NCI-H2029 (cell line): ENCODE measurements at places on chromosomes 7 and 10.

DNA sequence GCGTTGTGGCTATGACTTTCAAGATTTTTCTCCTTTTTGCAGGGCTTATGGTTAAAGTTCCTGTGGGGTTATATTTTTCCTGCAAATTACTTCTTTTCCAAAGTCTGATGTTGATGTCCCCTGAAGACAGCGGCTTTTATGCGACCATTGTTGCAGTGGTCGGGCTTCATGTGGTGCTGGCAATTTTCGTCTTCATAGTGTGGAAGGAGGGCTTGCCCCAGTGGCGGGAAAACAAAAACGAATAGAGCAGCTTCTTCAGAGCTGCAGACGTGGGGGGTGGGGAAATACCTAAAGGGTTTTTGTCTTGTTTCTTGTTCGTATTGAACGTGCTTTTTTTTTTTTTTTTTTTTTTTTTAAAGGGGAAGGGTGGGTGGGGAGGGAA lies 53.8 kb downstream of the MCMBP start:
- DNase-seq = no peak

DNA sequence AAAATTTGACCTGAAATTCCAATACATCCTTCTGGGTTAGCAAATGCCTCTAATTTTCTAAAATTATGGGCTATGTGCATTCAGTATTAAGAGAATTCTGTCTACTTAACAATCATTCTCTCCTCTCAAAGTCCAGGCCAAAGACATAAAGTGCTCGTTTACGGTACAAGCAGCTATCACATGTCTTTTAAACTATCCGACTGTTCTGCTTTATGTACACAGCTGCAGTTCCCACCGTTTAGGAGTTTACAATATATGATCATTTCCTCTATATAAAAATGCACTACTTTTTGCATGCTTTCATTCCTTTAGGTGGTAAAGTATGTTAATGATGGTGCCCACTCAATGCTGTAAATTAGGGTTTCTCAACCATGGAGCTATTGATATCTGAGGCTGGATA lies 34.0 kb downstream of the CDK6 start:
- no peak for DNase-seq

GRCh38 chr10:96645191-96645721 lies 58.4 kb upstream of the TM9SF3 start:
- no peak for DNase-seq

- DNase-seq = no peak
These were observed 31.9 kb downstream of the GTF2IRD1 start for GRCh38 chr7:74485611-74486010.

GRCh38 chr10:76333796-76334195 lies 902.4 kb downstream of the LRMDA start:
- DNase-seq = no peak

GRCh38 chr10:89283936-89284475 lies 17.8 kb upstream of the IFIT2 start:
- peak; percentile 3 for DNase-seq

- no peak for DNase-seq
These were observed 88.8 kb upstream of the TNS3 start for GRCh38 chr7:47670729-47671128.

DNA sequence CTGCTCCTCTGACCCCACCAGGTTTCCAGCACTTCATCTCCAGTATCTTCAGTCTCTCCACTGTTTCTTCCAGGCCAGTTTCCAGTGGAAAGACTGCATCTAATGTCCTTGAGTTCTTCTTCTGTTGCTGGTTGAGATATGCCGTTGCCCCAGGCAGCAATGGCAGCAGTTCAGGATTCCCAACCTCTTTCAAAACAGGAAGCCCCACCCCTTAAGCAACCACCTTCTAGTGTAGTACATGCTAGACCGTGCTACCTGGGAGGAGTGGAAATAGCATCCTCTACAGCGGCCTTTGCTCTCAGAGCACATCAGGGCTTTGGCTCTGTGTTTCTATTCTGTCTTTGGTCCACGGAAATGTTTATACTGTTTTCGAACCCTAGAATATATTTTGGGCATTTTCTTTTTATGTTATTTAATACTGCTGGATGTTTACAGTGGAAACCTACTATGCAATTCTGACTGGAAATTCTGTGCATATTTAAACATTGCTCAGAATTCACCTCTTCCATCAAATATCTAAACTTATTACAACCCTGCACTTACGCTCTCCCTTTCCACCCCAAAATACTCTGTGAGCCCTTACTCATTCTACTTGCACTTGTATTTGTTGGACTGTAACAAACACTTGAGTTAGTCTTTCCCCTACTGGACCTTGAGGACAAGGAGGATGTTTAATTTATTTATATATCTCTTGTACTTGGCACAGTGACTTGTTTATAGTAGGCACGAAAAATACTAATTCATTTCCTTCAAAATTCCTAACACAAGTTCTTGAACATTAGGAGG lies 8.5 kb upstream of the BPGM start:
- DNase-seq = no peak

- DNase-seq = no peak
These were observed 200.9 kb downstream of the FAM107B start for GRCh38 chr10:14573666-14574261.

DNA sequence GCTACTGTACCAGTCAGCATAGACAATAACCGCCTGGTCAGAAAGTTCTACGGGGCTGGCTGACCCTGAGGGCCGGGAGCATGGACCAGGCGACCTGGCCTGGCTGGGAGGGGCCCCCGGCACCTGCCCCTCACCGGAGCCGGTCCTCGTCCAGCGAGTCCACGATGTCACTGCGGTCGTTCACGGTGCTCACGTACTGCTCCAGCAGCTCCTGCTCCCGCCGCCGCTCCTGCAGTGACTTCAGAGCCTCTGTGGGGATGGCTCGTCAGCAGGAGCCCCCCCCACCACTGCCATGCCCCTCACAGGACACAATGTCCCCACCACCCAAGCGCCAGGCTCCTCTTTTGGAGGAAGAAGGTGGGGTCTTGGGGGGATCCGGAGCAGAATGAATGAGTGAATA lies 22.7 kb downstream of the MICALL2 start:
- no peak for DNase-seq

- DNase-seq = no peak
These were observed 42.1 kb downstream of the NEURL1 start for GRCh38 chr10:103535595-103535994.

DNA sequence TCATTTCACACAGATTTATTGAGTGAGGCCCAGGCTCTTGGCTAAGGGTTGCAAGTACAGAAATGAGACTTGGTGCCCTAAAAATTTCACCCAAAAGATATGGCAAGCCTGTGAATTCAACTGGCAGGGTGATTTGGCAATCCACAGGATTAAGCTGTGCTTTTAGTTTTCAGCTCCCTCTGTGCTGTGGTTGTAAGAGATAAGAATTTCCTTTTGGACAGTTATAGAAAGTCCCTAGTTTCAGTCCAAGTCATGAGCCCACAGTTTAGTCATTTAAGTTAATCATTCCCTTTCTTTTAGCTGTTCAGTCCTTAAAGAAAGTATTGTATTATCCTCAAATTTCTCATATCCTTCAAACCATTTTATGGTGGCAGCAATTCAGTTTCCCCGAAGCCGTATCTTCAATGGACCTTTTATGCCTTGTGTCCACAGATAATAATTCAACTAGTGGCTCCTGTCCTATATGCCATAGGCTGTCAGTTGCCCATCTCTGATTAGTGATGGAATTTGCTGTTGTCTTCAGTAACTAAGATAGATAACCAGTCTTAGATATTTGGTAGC lies 73.4 kb upstream of the NAMPT start:
- DNase-seq = no peak

DNA sequence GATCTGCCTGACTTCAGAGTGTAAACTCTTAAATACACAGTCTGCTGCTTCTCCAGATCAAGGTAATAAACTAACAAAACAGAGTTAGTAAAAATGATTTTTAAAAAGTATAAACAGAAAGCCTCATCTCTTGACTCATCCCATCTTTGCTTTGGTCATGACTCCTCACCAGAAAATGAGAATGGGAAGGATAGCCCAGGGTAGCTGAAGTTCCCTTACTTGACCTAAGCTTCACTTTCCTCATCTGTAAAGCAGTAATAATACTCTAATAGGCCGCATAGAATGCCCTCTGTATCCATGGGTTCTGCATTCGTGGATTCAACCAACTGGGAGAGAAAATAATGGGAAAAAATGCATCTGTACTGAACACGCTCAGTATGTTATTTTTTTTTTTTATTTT lies 11.3 kb upstream of the SLC25A28 start:
- no peak for DNase-seq

DNA sequence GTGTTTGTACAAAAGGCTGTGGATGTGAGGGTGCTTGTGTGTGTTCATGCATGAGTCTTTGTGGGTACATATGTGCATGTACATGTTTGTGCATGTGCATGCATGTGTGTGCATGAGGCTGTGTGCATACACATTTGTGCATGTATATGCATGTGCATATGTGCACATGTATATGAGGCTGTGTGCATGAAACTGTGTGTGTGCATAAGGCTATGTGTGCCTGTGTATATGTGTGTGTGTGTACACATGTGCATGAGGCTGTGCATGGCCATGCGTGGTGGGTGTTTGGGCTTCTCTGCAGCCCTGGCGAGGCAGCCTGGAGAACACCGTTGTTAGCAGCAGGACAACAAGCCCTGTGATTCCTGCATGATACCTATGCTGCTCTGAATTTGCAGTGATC lies 207.7 kb upstream of the ADCY1 start:
- no peak for DNase-seq

- peak; percentile 13 for DNase-seq
These were observed 21.6 kb downstream of the TMEM72 start for GRCh38 chr10:44932517-44933450.

DNA sequence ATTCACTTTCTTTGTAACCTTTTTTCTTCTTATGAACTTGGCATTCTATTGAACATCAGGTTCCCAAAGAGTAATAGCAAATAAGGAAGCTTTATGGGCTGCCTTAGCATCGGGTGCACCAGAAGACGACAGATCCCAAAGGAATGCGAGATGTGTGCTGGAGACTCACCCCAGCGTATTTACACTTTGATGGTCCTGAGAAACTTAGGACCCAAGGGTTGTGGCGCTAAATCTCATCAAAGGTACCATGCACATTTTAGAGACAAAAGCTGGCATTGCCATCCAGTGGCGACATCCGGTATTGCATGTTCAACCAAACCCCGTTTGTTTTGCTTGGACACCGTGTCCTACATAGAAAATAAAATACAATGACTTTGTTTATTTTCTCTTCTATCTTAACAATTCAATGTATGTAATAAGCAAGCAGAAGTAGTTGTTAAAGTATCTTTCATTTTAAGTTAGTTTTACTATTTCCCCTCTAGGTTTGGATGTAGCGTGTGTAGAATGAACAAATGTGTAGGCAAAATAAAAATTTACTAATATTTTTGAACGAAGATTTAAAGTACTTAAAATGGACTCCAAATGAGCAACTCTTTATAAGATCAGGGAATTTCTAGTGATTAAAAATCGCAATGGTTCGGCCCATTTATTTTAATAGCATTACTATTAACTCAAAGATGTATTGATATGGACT lies 1154.8 kb downstream of the GATA3 start:
- DNase-seq = no peak

GRCh38 chr10:100489396-100489795 lies 26.6 kb downstream of the WNT8B start:
- DNase-seq = no peak

GRCh38 chr10:34884272-34884952 lies 69.3 kb upstream of the PARD3 start:
- DNase-seq = no peak

DNA sequence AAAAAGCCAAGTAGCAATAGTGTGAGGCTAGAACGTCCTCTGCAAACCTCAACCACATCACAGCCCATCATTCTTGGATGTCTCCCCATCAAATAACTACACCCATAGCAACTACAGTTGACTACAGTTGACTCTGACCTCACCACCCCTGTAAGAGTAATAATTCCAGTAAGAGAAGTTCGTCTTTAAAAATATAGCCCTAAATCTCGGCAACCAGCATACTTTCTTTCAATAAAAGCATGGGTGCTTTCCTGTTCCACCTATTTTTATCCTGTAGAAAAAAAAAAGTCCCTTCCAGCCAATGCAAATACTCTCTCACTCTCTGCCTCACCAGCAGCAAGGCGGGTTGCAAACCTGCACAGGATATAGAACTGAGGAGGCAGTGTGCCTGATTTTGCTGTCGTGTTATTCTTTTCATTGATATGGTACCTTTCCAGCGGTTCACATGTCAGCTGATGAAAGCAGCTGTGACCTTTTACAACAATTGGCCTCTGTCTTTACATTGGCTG lies 187.5 kb upstream of the NFE2L3 start:
- no peak for DNase-seq

- DNase-seq = no peak
These were observed 118.8 kb downstream of the CDK6 start for GRCh38 chr7:92717623-92717992.

GRCh38 chr10:92419740-92420545 lies 129.0 kb downstream of the MARCHF5 start:
- DNase-seq = no peak

- DNase-seq = no peak
These were observed 57.1 kb downstream of the KLHDC10 start for GRCh38 chr7:130127404-130127803.

DNA sequence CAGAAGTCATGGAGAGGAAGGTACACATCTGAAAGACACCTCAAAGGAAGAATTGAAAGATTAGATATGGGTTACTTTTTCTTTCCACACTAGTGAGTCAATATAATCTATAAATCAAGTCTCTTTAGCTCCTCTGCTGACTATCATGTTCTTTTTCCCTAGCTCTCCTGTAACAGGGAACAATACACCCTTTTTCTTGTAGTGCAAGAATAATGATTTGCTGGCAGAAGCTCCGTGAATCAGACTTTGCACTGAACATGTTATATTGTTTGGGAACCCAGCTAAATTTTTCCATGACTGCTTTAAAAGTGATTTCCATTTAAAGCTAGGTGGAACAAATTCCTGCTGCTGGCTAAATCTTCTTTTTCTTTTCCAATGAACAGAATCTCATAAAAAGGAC lies 756.6 kb upstream of the C7orf33 start:
- no peak for DNase-seq

DNA sequence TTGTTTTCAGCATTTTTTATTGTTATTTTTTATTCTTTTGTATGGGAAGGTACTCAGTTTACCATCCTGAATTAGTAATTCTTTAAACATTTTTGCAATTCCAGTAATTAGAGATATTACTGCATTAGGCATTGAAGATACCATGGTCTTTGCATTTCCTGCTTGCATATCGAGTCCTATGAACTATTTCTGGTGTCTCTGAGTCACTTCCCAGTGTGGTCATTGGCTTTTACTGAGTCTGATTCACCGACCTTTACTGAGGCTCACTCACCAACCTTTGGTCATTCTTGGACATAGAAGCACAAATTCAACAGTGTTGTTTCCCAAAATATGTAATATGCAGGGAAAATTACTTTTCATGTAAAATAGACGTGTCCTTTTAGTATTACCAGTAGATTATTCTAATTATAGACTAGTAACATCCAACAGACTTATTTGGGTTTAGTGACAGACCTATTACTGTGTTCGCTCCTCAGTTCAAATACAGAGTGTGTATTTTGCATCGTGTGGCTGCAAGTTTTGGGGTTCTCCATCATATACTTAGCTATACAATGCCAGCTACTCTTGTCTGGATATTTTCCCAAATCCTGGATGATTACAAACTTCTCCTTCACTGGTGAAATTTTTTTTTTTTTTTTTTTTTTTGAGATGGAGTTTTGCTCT lies 180.7 kb upstream of the PRSS1 start:
- no peak for DNase-seq

GRCh38 chr7:77438131-77438530 lies 22.0 kb upstream of the GSAP start:
- DNase-seq = no peak

- no peak for DNase-seq
These were observed 47.2 kb upstream of the TNRC18 start for GRCh38 chr7:5470816-5471215.

- no peak for DNase-seq
These were observed 36.6 kb upstream of the SAMD8 start for GRCh38 chr10:75074711-75075445.
